ENCODE measurements at places on chromosomes 3 and 15. TPM values are rescaled to one million over a fixed set of nuclear protein-coding genes. Genes with fewer than 3 reads are reported as not detected.

GRCh38 chr15:97087006-97087741 lies 756.7 kb downstream of the NR2F2 start:
- no peak for DNase-seq

GRCh38 chr3:66372681-66373350 lies 128.0 kb downstream of the LRIG1 start:
- DNase-seq, result no peak

DNA sequence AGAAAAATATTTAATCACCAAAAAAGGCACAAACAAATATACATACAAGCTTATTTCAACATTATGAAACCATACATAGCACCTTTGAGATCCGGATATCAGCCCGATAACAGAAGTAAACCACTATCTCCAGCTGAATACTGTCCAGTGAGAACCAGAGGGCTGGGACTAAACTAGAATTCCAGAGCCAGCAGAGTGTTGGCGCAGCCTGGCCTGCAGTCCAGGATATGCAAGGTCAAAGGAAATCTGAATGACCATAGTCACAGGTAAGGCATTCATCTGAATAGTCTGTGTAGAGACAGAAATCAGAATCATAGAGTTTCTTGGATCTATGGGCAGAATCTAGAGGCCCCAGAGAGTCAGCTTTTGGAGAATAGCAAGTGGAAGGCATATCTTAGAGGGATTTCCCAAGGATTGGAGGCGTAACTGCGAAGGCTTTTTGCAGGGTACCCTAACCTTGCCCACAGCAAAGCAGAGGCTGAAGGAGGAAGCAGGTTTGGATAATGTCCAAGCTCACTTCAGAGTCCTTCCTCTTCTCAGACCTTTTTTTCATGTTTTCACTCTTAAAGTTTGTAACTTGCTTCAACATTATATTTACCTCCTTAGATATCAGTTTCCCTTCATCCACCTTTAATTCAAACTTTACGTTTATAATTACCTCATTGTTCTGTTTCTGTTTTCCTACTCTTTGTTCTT lies 32.5 kb upstream of the TP63 start:
- no peak for DNase-seq

EBLN2 gene
- polyA plus RNA-seq, result 2.9 TPM

ECE2 gene
- polyA plus RNA-seq, result not detected
